ENCODE measurements at places on chromosomes 1 and 21.

- DNase-seq: no peak
These were observed 54.6 kb upstream of the POU2F1 start for GRCh38 chr1:167165948-167166689.

GRCh38 chr1:199859491-199859933, 168.0 kb upstream of the NR5A2 start:
- DNase-seq: no peak

- no peak for DNase-seq
These were observed 476.0 kb upstream of the CAMK1G start for GRCh38 chr1:209107535-209107934.

GRCh38 chr1:171515299-171515698, 30.0 kb downstream of the PRRC2C start:
- DNase-seq: no peak

- DNase-seq: no peak
These were observed 363.5 kb upstream of the ST6GALNAC5 start for GRCh38 chr1:76503736-76504135.

DNA sequence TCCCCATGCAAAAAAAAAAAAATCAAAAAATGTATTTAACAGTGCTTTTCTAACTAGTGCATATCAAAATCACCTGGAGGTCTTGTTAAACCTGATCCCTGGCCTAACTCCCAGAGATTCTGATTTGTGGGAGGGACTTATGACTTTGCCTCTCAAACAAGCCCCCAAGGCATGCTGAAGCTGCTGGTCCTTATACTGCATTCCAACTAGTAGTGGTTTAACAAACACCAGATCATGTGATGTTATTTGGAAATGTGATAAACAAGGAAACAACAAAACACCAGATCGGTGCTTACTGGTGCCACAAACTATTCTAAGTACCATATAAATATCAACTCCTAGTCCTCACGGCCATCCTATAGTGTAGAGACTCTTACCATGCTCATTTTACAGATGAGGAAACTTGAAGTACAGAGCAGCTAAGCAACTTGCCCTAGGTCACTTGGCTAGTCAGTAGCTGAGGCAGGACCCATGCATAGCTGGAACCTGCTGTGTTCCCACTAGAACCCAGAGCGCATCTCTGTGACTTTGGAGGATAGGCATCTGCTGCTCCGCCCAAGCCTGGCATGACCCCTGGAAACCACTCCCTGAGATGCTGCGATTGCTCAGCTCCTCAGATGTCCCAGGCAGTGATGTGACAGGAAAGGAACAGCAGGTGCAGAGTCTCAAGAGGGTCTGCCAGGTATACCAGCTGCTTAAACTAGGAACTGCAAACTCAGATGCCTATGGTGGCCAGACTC, 38.1 kb downstream of the SOX13 start:
- DNase-seq: no peak

DNA sequence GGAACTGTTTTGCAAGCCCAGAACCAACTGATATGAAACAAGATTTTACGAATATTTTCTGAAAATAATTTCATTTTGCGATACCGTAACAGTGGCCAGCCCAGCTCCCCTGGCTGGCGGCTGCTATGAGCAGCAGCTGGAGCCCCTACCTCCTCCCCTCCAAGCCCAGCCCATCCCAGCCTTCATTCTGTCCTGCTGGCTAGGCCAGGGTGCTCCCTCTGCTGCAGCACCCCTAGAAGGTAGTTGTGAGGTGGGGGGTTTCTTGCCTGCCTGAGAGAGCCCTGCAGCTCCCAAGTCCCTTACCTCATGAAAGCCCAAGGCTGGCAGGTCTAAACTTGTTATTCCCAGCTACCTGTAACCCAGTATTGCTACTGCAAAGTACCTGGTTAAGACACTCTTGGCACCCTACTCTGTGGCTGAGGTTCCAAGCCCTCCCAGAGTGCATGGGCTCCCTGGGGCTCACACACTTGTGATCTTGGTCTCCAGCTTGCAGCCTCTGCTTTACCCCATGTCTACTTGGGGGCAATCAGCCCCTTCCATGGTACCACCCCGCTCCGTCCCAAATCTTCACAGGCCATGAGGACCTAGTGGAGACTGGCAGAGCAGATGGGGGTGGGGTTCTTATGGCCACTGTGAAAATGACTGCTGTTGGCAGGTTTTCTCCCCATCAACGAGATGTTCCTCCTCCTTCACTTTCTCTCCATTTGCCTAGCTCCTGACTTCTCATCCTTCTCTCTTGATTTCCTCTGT, 239.8 kb downstream of the TRABD2B start:
- DNase-seq: no peak

All from stimulated activated CD4-positive, alpha-beta T cell treated with anti-CD3 and anti-CD28 coated beads, Interleukin-15, amount 100 ng/mL, for 48 hours (primary cell).